ENCODE measurements at places on chromosomes 1 and 21.

DNA sequence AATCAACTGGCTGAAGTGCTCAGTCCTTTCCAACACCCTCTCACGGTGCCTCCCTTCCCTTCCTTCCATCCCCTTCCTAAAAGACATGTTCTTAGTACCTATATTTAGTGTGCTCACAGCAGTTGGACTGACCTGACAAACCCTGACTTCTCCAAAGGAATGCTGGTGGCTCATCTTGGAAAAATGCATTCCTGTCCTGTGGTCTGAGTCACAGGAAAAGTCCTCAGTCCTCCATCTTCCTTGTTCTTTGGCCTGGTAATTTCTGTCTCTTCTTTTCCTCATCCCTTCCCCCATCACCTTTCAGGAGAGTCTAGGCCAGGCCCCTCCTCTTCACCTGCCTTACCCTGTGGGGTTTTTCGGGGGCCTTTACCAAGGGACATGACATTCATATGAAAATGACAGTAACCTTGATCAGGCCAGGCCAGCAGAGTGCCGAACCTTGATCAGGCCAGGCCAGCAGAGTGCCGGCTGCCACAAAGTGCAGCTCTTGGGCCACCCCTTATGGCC is 7.2 kb downstream of the ATP1B1 start:
- no peak for DNase-seq

GRCh38 chr1:2803931-2804627 is 2.6 kb upstream of the TTC34 start:
- no peak for DNase-seq

DNA sequence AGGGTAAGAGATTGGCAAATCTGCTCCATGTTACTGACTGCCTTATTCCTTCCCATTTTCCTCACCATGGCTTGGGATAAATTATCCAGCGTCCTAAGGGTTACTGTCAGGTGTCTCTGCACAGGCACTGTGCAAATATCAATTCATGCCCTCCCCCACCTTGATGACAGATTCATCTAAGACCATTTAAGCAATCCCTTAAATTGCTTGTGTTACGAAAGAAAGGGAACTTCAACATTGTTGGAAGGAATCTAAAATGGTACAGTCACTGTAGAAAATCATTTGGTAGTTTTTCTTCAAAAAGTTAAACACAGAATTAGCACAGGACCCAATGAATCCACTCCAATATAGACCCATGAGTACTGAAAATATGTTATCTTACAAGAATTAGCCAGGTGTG is 17.6 kb upstream of the MTARC2 start:
- DNase-seq = no peak

DNA sequence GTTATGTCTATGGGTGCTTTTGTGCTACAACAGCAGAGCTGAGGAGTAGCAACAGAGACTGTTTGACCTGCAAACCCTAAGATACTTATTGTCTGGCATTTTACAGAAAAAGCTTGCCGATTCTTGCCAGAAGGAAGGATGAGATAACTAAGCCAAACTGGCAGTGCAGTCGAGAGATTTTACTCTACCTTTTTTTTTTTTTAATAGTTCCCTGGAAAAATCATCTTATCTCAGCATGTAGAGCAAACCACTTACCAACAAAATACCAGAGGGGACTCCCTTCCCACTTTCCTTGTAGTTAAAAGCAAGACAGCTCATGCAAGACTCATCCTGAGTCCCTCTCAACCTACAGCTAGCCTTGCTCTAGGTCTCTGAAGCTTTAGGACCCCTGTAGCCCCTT is 132.9 kb downstream of the SYT2 start:
- DNase-seq = no peak

DNA sequence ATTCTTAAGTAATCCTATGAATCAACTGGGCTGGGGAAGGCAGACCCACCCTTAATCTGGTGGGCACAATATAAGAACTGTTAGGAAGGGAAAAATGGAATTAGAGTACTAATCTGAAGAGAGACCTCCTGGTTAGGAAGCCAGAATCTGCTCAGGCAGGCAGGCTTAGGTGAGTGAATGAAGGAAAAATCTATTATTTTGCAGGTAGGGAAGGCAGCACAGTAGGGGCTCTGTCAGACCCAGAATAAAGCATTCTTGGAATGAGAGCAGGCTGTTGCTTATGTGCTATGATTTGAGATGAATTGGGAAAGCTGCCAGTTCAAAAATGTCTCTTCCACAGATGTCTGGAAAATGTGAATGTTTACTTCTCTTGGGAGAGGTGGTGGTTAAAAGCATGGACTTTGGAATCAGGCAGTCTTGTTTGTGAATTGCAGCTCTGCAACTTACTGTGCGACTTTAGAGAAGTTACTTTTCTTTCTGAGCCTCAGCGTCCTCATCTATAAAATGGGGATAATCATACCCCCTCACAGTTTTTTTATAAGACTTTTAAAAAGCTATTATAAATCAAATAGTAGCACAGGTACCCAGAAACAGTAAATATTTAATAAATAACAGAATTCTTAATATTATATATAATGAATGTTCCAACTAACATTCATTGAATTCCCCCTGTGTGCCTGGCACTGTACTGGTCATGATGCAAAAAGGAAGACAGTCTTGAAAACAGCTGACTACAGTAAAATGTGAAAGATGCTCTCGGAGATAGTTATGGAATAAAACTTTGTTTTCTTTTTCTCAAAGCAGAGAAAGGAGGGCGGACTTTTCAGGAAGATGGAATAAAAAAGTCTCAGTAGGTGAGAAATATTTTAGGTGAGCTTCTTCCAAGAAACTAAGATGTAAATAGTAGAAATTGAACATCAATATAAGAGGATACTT is 15.3 kb upstream of the ZNF644 start:
- DNase-seq = peak; percentile 15

- no peak for DNase-seq
Observed at GRCh38 chr1:36326499-36326898, 3.1 kb upstream of the EVA1B start.

DNA sequence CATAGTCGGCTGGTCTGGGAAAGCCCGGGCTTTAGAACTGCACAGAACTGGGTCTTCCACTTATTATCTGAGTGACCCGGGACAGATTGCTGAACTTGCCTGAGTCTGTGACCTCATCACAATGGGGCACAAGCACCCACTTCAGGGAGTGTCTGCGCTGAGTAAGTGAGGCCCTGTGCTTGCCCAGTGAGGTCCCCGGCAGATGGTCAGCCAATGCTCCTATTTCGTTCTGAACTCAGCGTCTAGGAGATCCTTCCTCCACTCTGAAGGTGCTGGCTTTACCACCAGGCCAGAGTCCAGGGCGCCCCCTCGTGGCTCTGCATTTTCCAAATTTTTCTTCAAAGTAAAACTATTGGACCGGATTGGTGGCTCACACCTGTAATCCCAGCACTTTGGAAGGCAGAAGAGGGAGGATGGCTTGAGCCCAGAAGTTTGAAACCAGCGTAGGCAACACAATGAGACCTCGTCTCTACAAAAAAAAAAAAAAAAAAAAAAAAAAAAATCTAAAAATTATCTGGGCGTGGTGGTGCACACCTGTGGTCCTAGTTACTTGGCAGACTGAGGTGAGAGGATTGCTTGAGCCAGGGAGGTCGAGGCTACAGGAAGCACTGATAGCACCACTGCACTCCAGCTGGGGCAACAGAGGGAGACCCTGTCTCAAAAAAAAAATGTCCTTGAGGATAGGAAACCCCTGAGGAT is 61.7 kb downstream of the FCRL5 start:
- peak; percentile 41 for DNase-seq

DNA sequence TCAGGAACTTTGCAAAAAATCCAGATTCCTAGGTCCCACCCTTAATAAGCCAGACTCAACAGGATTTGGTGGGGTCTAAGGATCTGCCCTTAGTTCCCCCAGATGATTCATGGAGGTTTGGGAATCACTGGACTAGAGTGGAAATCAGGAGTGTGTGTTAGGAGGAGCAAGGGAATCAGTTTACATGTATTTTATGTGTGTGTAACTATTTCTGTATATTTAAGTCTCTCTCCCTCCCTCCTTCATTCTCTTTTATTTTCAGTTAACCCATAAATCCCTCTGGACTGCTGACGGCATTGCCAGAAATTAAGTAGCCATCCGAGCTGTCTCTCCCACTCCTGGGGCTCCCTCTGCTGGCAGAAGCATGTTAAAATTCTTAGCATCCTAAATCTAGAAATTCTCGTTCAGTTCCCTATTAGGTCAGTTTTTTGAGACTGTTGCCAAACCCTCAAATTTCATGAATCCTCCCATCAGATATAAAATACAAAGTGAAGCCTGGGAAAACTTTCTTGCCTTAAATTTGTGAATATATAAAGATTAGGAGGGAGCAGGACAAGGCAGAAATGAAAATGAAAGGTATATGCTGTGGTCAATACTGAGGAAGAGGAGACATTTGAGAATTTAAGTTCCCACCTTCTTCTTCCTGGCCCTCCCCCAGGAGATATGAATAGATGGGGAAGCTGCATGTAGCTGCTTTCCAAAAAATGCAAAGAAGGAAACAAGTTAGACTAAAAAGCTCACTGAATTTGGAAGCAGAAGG is 11.7 kb upstream of the HSD11B1 start:
- DNase-seq = peak; percentile 84

- DNase-seq = no peak
Observed at GRCh38 chr21:25929856-25930520, 195.2 kb downstream of the GABPA start.

DNA sequence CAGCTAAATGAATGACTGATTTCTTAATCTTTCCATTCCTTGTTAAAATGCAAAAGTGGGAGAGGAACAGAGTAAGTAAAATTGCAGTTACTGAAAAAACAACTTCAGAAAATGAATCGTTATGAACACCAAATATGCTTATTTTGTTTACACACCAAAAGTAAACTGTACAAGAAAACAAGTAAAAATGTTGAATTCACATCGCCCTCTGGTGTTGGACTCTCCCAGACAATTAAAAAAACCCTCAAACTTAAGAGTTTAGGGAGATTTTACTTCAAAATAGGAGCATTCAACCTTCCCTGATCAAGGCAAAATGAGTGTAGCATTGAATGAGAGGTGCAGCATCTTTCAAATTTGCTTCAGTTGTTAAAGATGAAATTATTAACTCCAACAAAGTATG is 19.4 kb upstream of the ESRRG start:
- DNase-seq = no peak

DNA sequence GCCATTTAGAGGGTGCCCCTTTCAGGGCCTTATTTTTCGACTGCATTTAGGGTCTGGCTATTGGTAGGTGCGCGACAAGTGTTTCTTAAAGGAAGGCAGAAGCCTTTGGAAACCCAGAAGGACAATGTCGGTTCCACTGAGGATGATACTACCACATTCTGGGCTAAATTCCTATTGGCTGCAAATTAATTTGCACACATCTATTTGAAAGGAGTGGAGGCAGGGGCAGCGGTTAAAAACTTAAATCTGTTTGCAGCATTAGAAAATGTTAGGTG is 1.1 kb downstream of the PATJ start:
- no peak for DNase-seq

DNA sequence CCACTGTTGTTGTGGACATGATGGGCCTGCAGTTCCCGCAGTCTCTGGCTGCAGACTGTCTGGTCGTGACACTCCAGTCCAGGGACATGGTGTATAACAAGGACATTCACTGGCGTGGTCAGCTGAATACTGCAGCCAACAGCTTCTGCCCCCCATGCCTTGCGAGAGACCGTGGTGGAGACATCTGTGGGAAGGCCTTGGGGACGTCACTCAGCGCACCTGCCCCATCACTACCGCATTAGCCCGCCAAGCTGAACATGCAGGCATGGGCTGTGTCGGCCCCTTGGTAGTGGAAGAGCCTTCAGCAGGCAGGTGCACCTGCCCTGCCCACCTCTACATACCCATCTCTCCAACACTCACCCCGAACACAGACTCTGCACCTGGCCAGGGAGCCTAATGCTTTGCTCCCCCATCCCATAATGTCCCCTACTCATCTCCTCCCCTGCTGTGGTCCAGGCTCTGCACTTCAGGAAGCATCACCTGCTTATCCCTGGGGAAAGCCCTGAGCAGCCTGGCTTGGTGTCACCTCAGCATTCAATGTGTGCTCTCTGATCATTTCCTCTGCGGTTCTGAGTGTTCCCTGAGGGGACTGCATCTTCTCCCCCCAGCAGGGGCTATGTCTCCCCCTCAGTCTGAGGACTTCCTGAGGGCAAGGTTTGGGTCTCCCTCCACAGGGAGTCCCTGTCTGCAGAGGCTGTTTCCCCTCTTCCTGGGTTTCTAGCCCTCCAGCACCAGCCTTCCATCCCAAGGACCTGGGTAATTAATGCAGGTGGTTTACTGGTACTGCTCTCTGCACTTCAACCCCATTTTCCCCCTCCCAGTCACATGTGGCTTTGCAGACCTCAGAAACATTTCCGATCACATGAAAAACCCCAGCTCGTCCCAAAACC is 3.2 kb downstream of the PGLYRP4 start:
- DNase-seq = no peak

GRCh38 chr1:225652729-225653462 is at the start of gene ENAH:
TSS of gene ENAH (minus strand) at chr1:225653123. CDS start at chr1:225652690, 433 bp downstream.
- peak; percentile 65 for DNase-seq

GRCh38 chr1:42933060-42933586 is 25.5 kb downstream of the SLC2A1 start:
- no peak for DNase-seq

DNA sequence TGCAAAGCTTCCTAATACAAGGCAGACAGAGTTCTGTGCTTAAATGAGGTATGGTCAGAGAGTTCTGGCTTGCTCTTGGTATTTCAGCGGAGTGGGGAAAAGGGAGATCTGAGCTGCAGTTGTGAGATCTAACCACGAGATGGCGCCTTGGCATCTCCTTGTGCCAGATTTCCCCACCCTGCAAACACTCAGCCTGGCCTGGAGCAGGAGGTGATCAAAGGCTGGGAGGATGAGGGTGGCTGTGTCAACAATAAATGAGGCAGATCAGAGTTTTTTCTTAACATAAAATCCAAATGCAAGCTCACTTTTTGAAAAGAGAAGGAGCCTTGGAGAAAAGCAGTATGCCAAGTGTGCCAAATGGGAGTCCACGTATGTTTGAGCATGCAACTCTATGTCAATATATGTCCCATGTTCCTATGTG is 4.1 kb upstream of the TFAP2E start:
- DNase-seq = peak; percentile 84

- no peak for DNase-seq
Observed at GRCh38 chr21:9753943-9754342, 767.4 kb upstream of the TPTE start.

DNA sequence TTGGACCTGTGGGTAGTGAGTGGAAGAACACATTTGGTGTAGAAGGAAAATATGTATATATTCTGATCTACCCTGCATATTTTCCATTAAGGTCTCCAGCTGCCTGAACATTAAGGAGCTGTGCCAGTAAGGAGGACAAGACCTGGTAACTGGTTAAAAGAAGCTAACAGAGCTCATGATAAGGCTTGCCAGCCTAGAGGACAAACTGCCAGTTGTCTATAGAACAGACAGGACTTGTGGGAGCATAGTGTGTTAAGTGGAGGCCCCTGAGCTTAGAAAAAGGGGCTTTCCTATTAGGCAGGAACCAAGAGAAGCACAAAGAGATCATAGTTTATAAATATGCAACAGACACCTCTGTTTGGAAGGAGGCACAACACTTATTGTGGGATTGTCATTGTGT is 23.0 kb downstream of the DNM3 start:
- no peak for DNase-seq
